ENCODE measurements at places on chromosomes 4 and X. TPM values are rescaled to one million over a fixed set of nuclear protein-coding genes. Genes with fewer than 3 reads are reported as not detected.

Gene SNCA
- total RNA-seq, result 27.4 TPM

Gene PDHA1
- 60.5 TPM for total RNA-seq

Gene MGARP
- total RNA-seq, result not detected

DNA sequence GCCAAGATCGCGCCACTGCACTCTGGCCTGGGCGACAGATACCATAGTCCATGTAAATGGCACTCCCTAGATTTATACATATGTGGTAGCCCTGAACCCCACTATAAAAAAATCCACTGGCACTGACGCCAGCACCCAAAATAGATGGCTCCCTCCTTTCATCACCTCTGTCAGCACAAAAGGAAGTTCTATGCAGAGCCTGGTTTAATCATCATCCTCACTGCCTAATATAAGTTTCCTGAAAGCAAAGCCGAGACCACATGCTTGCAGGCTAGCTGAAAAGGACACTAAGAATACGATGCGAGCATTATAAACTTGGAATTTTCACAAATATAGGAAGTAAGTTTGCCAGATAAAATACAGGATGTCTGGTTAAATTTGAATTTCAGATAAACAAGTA, 27.5 kb upstream of the DOCK11 start:
- DNase-seq, result no peak

- DNase-seq, result no peak
Measured at GRCh38 chr4:108854786-108855185, 91.9 kb upstream of the ETNPPL start.

GRCh38 chr4:153341575-153342090, 2.9 kb upstream of the MND1 start:
- no peak for DNase-seq

- DNase-seq, result no peak
Measured at GRCh38 chr4:100372432-100372831, 145.4 kb downstream of the EMCN start.

DNA sequence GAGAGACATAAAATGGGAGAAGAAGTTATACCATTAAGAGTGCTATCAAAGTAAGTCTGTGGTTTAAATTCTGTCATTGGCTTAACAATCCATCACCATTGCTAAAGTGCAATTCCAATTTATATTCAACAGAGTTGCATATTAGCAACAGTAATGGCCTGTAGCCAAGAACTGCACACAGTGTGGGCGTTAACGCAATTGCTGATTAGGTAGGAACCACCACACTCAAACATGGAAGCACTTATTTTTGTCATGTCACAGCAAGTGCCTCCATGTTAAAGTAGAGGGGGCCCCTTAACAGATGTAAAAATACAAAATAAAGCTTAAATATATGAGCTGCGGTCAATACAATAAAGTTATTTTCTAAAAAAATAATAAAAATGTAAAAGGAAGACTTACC, 10.8 kb downstream of the LARP7 start:
- no peak for DNase-seq
